ENCODE measurements at places on chromosomes 4 and X.

DNA sequence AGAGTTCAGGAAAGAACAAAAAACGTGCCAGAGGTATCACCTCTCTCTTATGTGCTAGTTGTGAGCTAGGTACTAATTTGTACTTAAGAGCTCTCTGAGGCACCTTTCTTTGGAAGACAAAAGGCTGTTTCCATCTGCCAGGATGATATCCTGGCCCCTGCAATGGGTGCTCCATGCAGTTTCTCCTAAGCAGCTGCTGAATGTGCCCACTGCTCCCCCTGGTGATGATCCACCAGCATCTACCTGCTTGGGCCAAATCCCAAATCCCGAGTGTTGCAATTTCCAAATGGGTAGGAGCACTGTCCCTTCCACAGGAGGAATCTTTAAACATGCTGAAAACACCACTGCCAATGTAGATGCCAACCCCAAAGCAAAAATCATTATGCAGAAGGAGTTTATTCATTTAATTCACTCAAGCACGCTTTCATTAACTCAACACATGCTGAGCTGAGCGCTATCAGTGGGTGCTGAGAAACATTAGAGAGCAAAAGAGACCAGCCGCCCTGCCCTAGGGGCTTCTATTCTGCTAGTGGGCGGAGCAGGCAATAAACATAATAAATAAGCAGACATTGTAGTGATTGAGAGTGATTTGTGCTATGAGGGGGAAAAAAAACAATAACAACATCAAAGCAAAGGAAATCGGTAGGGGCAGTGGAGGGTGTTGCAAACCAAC lies 69.6 kb upstream of the C4orf50 start:
- peak; percentile 68 for DNase-seq

DNA sequence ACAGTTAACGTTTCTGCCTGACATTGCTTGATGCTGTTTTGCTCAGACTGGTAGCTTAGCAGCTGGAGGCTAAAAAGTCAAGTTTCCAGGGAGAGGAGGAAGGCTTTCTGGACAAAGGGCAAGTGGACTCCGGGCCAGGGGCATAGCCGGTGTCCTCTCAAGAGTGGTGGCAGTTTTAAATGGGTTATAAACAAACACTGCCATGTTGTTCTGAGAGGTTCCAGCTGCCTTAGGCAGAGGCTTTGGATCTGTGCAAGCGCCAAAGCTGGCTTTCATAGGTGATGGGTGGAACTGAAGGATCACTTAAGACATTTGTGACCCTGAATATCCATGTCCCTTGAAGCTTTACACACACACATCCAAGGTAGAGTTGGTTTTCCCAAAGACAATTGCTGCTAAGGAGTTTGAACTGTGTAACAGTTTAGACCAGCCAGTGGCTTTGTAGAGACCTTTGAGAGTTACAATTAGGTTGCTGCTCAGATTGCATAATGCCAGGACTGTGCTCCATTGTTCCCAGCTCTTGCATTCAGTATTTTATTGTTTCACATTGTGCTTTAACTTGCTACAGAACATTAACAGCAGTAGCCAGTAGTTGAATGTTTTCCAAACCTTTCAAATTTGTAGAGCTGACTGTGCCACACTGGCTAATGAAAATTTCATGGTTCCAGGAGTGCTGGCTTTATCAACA lies 54.1 kb upstream of the AP1S2 start:
- DNase-seq: no peak

DNA sequence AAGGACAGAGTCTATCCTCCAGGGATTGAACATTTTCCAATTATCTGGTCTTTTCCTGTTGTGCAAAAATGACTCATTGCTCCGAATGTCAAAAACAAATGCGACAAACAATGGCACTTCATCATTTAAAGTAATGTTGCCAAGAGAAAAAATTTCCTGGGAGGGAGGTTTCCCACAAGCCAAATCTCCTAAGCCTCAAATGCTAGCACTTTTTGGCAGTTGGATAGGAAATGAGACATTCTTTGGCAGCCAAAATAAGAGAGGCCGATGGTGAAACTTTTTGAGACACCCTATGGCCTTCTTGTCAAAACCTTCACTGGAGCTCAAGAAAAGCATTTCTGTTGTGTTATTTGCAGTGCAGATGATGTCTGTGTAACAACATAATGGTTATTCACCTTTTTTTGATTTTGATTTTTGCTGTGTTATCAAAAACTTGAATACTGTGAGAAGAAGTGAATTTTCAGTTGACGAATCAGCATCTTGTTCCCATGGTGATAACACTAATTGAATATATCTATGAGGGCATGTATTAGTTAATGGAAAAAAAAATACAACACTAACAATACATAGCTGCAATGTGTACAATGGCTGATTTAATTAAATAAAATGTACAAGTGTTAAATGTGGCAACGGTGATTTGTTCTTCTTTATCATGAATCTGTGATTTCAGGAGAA lies 333.8 kb downstream of the ANK2 start:
- no peak for DNase-seq

- no peak for DNase-seq
Measured at GRCh38 chr4:38967260-38968095, 64.7 kb downstream of the TMEM156 start.

- DNase-seq: no peak
Measured at GRCh38 chrX:96453139-96453538, 231.5 kb upstream of the DIAPH2 start.

DNA sequence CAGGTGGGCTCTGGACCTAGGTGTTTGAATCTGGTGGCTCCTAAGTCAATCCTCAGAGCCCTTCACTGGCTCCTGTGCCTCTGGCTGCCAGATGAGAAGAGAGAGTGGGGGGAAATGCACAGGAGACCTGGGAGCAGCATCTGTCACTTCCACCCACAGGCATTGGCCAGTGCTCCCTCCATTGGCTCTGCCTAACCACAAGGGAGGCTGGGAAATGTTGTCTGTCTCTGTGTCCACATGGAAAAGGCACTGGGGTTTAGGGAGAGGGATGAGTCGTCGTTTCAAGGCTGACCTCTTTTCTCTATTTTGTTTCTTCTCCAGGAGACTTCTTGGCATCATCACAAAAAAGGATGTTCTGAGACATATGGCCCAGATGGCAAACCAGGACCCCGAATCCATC lies 76.4 kb downstream of the CLCN4 start:
- no peak for DNase-seq

DNA sequence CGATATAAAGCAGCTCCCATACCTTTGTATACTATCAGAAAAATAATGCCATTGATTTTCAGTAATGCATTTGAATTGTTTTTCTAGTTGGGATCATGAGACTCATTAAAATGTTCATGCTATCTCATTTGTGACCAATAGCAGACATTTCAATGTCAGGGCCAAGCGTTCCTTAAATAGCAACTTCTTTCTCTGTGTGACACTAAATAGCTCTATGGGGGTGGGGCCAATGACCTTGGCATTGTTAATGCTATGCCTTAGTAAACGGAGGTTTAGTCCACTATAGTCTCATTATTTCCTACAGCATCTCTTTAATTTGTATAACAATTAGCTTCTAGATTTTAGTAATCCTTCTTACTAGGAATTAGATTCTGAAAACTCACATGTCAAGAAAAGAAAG lies 48.6 kb upstream of the ARHGAP24 start:
- no peak for DNase-seq

DNA sequence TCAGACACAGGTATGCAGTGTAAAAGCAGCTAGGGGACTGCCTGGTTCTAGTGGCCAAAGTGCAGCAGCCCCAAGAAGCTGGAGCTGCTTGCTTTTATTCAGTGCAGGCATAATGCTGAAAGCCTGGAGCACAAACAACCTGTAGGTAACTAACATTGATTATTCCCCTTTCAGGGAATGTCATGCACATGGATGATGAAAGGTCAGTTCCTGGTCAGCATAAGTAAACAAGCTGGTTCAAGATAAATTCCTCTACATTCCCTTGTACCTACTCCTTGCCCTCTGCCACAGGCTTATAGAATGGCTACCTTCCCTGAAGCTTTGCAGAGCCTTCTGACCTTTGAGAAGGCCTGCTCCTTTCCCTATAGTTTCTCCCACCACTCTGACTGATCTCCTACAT lies 1318.5 kb upstream of the ADGRL3 start:
- DNase-seq: no peak

- peak; percentile 22 for DNase-seq
Measured at GRCh38 chr4:120156120-120156718, 89.6 kb upstream of the MAD2L1 start.

- DNase-seq: no peak
Measured at GRCh38 chr4:6856391-6856790, 53.2 kb upstream of the TBC1D14 start.

DNA sequence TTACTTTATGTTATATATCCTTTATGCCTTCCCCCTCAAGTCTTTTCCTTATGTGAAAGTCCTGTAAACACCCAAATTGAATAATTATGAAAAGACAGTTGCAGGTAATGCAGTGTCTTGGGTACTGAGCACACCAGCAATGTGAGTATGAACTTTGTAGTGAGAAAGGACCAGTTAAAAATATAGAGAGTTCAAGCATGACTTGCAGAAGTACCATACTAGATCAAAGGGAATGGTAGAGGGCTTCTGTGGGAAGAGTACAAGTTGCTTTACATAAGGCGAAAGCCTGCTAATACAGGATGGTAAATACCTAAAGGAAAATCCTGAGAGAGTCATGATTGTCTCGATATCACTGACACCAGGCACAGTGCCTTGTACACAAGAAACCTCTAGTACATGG lies 25.7 kb downstream of the KIAA0232 start:
- no peak for DNase-seq

DNA sequence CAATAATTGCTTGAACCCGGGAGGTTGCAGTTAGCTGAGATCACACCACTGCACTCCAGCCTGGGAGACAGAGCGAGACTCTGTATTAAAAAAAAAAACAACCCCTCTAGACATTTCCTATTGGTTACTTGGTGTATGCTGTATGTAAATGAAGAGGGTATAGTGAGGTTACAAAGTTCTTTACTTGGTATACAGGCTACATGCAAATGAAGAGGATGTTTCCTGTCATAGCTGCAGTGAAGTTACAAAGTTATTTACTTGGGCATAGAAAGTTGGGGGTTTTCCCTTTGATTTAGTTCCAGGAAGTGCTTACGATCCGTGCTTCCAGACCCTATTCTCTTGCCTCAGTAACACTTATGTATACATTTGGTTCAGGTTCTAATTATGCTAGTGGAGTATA lies 38.4 kb upstream of the CLNK start:
- no peak for DNase-seq

DNA sequence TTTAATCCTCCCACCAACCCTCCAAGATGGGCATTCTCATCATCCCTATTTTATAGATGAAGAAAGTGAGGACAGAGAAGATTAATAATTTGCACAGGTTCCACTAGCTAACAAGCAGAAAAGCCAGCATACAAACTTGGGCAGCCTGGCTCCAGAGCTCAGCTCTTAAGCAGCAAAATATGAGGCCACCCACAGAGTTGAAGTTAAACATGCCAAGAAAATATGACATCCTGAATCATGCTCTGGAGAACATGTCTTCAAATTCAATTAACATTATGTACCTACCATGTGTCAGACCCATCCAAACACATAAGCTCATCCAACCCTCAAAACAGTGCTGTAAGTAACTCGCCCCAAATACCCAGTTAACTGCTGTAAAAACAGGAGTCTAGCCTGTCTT lies 33.9 kb downstream of the USP46 start:
- no peak for DNase-seq

DNA sequence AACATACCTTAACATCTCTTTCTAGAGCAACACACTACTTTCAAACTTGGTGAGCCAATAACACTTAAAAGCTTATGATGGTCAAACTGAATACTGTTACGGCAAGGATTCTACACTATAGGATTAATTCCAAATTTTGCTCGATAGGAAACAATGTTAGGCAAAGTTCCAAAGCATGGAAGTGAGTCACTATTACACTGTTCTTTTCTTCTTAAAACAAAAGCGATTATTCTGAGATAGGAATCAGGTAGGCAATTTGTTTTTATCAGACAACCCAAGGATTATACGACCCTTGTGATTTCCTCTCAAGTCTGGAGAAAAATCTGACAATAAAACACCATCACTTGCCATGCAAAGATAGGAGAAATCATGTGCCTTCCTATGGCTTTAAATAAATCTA lies 81.5 kb downstream of the HUWE1 start:
- DNase-seq: no peak

GRCh38 chr4:23348789-23349498 lies 540.9 kb downstream of the PPARGC1A start:
- DNase-seq: no peak

DNA sequence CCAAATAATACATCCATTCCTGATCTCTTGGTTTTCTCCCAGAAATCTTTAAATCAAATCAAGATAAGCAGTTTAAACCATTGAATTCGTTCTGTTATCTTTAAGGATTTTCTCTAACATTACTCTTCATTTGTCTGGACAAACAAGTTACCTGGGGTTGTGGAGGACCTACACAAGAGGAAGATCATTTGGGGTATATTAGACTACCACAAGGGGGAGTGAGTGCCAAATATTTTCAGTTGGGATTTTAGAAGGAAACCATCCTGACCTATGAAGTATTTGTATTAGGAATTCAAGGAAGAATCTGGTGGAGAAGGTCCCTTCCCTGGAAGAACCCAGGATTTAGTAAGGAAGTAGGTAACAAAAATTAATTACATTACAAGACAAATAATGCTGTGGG lies 12.0 kb upstream of the DCHS2 start:
- DNase-seq: peak; percentile 22

DNA sequence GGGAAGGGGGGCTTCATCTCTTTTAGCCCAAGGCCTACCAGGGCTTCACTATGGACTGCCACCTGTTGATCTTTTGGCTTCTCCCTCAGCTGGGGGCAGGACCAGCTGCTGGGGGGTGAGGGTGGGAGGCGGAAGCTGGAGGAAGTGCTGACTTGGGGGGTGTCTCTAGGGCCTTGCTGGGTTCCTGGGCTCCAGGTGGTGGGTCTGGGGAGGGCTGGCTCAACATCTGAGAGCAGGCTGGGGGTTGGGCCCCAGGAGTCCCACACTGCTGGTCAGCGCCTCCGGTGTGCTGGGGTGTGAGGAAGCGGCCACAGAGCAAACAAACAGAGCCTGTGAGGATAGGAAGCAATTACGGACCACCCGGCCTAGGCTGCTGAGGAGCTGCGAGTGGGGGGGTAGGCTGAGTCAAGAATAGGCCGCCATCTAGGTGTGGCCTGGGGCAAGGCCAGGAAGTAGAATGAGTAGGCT lies 85.7 kb downstream of the EFNB1 start:
- no peak for DNase-seq

DNA sequence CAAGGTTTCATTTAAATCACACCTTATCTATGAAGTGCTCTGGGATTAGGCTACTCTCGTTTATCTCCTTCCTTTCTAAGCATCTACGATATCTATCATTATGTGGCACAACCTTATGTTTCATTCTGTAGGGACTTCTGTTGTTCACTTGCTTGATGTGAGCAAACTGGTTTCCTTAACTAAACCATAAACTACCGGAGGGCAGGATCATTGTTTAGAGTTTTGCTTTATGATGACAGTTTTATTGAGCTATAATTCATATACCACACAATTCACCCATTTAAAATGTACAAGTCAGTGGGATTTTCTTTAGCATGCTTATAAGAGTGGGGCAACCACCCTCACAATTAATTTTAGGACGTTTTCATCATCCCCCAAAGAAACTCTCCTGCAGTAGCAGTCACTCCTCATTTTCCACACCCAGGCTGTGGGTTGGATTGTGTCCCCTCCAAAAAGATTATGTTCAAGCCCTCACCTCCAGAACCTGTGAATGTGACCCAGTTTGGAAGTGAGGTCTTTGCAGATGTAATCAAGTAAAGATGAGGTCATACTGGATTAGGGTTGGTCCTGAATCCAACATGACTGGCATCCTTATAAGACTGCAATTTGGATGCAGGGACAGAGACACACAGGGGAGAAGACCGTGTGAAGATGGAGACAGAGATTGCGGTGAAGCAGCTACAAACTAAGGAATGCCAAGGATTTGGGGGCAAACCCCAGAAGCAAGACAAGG lies 42.1 kb upstream of the SH3RF1 start:
- DNase-seq: no peak

Data from HEK293T (cell line).